ENCODE measurements at places on chromosomes 12 and 14.

DNA sequence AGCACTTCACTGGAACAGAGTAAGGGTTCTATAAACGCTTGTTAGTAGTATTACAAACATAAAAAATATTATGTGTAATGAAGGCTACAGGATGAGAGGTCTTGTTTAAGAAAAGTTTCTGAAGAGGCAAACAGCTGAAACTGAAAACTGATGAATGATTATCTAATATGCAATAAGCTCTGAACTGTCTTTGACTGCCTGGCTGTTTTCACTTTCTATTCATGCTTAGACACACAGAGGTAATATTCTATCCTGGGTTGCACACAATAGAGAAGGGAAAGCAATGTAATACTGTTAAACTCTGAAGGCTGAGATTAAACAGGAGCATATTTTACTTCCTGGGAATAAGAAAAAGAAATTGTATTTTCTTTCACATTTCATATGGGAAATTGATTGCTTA lies 251.3 kb downstream of the ALX1 start:
- no peak for DNase-seq

GRCh38 chr14:84128050-84128449 lies 1401.9 kb upstream of the FLRT2 start:
- no peak for DNase-seq

- no peak for DNase-seq
Observed at GRCh38 chr12:68154779-68155178, 4.8 kb downstream of the IFNG start.

GRCh38 chr12:122097927-122098756 lies 19.6 kb downstream of the MLXIP start:
- DNase-seq = no peak

DNA sequence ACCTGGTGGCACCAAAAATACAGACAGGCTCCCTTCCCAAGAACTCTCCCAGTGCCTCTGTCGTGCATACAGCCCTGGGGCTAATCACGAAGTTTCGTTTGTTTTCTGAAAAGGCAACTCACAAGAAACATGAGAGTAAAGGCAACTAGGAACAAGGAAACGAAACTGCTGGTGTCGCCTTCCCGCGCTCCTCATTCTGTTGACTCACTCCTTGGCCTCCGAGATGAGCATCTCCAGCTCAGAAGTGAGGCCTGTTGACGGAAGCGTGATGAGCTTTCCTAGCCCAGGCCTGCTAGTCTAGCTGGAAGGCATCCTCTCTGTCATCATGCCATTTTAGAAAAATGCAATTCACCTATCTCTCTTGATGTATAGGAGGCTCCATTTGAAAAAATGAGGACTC lies 50.5 kb downstream of the TTC9 start:
- DNase-seq = no peak

GRCh38 chr12:19200261-19200660 lies 70.7 kb downstream of the PLEKHA5 start:
- DNase-seq = no peak

- DNase-seq = no peak
Observed at GRCh38 chr14:102971836-102972606, 49.6 kb downstream of the AMN start.

DNA sequence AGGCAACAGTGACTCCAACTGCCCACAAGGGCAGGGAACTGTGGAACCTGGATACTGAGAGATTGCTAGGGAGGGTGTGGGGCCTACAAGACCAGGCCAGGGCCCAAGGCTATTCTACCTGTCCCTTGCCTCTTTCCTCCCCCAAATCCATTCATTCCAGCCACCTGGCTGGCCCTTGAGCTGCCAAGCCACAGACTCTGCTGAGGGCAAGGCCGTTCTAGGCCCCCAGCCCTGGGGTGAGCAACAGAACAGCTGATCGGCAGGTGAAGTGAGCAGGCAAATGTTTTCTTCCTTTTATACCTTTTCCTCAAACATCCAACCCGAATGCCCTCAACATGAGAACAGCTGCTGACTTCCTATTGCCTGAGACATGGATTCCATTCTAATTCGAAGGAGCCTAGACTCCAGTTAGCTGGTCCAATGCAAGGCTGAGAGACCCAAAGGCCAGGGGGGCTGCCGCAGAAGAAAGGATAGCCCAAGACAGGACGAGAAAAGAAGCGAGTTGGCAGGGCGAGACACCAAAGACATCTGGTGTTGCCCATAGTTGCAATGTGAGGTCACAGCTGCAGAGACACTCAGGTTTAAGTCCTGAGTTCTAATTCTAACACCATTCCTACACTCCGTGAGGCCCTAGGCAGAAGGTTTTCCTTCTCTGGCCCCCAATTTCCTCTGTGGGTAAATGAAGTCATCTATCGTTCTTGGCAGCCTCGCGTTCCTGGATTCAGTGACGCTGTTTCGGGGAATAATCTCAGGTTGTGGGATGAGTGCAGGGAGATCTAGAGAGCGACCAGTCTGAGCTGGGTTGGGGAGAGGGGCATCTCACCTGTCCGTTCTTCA lies 1.7 kb downstream of the C1QL4 start:
- DNase-seq = no peak

GRCh38 chr12:91053951-91054715 lies 3.7 kb downstream of the KERA start:
- no peak for DNase-seq

DNA sequence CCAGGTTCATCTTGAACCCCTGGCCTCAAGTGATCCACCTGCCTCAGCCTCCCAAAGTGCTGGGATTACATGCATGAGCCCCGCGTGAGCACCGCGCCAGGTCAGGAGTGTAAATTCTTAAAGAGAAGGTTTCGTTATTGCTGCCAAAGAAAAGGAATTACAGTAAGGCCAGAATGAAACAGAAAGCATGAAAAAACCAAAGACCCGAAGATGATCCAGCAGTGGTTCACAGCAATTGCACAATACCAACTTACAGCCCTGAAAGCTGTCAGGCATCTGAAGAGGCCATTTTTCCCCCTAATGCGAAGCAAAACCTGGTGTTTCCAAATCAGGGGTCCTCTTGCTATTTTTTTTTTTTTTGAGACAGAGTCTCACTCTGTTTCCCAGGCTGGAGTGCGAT lies 10.3 kb downstream of the RBM23 start:
- no peak for DNase-seq

DNA sequence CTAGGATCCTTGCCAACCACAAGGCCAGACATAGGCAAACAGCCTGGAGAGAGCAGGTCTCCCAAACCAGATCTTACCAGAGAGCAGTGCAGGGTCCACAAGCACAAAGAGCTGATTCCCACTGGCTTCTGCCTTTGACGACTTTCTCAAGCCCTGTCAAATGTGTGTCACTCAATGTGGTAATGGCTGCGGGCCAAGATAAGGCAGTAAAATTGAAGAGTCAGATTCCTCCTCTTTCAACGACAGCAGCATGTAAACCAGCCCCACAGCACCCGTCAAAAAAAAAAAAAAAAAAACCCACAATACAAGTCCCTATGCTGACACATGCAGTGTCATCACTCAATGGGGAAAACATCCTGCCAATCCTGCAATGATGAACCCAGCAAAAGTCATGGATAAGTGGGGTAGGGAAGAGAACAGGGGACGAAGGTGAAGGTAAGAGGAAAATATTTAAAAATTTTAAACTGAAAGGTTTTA lies at the start of gene STON2:
STON2 (minus strand) TSS at position 123 of the 477 bp plus-strand sequence. CDS start 1,942 bp downstream, outside the sequence.
- no peak for DNase-seq

- no peak for DNase-seq
Observed at GRCh38 chr12:130342442-130342841, 4.8 kb downstream of the PIWIL1 start.

DNA sequence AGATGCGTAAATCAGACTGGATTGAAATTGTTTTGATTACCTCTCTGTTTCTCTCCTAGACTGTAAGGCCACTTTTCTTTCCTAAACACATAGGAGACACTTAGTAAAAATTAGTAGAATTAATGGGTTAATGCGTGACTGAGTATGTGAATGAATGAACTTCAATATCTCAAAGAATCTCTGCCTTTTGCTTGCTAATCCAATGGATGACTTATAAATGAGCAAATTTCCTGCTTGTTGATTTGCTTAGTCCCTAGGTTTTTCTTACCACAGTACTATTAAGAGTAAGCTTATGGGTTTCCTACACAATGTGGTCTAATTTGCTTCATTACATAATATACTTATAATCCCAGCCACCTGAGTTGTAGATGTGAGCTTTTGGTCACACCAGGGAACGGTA lies 164.1 kb downstream of the SRGAP1 start:
- no peak for DNase-seq

GRCh38 chr12:51359851-51360250 lies 13.4 kb upstream of the CELA1 start:
- no peak for DNase-seq

Data from D341Med (cell line).